Aortic smooth muscle cell (primary cell): ENCODE measurements at places on chromosomes 3 and 15. TPM values are rescaled to one million over a fixed set of nuclear protein-coding genes. Genes with fewer than 3 reads are reported as not detected.

ZCWPW2 gene
- 0.79 and 0.99 TPM in 2 replicates for total RNA-seq

SLC6A11 gene
- total RNA-seq: not detected in 2 replicates

SMCO1 gene
- not detected in 2 replicates for total RNA-seq

SUCLG2 gene
- total RNA-seq: 58.3 and 71.2 TPM in 2 replicates

RTP4 gene
- 0.79 and 0.99 TPM in 2 replicates for total RNA-seq

GATM gene
- total RNA-seq: 0.37 and 0.40 TPM in 2 replicates

HTR3C gene
- total RNA-seq: not detected in 2 replicates

GOLGA6L4 gene
- total RNA-seq: 0.92 and 1.4 TPM in 2 replicates

DUOXA2 gene
- not detected in 2 replicates for total RNA-seq

ZNF501 gene
- total RNA-seq: 6.1 and 7.3 TPM in 2 replicates

SEMA3B gene
- 11.1 and 12.4 TPM in 2 replicates for total RNA-seq

EBLN2 gene
- total RNA-seq: 3.5 and 3.6 TPM in 2 replicates

CLRN1 gene
- not detected in 2 replicates for total RNA-seq

TBC1D21 gene
- not detected in 2 replicates for total RNA-seq

GASK1A gene
- 0.62 and 0.92 TPM in 2 replicates for total RNA-seq

GOLGA8O gene
- total RNA-seq: 1.6 and 3.2 TPM in 2 replicates

HCLS1 gene
- 7.3 and 13.3 TPM in 2 replicates for total RNA-seq
